Endothelial cell (in vitro differentiated cells): ENCODE measurements at places on chromosomes 4 and X.

DNA sequence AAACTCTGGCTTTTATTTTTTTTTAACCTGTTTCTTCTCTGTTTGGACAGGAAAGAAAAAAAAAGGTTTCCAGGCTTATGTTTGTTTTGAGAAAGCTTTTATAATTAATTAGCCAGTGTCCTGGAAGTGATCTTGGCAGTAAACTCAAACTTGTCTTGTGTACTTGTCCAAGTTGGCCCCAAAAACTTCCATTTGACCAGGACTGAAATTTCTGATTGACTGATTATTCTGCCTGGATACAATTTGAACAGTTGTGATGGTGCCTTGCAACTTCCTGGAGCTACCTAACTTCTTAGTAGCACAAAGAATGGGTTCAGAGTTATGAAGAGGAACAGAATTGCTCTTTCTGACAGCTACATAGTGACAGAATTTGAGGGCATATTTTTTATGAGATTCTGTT, 62.0 kb downstream of the SLC4A4 start:
- no peak for DNase-seq

GRCh38 chr4:120065974-120066516, 603 bp downstream of the MAD2L1 start:
- DNase-seq = no peak

DNA sequence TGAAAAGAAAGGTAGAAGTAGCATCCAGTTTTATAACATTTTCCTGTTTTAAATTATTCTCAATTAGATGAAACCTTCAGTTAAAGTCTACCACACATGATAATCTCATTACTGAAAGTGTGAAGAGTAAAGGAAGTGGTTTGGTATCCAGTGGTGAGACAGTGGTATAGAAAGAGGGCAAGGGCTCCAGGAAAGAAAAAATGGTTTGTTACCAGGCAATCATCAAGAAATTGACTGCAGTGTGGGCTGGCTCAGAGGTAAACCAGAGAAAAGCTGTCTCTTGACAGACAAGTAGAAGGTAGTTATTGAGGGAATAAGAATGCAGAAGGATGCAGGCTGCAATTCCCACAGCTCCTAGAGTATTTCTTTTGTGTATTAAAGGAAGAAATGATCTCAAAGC, 406.2 kb downstream of the TLL1 start:
- no peak for DNase-seq

DNA sequence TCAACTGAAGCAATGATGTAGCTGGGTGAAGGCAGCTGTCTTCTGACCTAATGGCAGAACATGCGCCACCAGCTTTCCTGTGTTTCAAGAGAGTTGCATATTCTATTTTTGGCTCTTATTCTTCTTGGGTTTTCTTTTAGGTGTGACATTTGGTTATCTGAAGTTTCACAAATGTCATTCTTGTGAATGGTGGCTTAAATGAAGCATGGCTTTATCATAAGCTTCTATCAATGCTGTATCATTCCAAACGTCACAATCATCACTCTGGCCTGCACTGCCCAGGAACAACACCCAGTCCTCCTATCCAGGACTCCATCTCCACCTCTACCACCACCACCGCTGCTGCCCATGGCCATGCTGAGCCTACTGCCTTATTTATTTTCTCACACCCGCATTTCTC, 69.7 kb upstream of the WWC2 start:
- no peak for DNase-seq

DNA sequence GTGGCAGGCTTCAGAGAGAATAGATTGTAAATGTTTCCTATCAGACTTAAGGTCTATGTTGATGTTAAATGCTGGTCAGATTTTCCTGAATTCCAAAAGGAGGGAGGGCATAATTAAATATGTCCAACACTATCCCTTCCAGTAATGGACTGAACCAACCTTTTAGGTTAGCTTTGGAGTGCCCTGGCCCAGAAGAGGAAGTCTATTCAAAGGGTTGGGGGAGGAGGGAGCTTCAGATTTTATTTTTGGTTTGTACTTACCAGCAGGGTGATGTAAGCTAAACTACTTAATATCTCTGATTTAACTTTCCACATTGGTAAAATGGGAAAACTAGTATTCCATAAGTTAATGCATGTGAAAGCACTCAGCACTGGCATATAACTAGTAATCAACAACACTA, 91.1 kb downstream of the RBM46 start:
- no peak for DNase-seq

- no peak for DNase-seq
Observed at GRCh38 chr4:87953826-87954225, 21.7 kb upstream of the SPP1 start.

- no peak for DNase-seq
Observed at GRCh38 chr4:127049526-127049925, 583.2 kb upstream of the INTU start.

GRCh38 chrX:151478058-151478457, 81.1 kb downstream of the VMA21 start:
- DNase-seq = no peak
